ENCODE measurements at places on chromosomes 1 and 21.

DNA sequence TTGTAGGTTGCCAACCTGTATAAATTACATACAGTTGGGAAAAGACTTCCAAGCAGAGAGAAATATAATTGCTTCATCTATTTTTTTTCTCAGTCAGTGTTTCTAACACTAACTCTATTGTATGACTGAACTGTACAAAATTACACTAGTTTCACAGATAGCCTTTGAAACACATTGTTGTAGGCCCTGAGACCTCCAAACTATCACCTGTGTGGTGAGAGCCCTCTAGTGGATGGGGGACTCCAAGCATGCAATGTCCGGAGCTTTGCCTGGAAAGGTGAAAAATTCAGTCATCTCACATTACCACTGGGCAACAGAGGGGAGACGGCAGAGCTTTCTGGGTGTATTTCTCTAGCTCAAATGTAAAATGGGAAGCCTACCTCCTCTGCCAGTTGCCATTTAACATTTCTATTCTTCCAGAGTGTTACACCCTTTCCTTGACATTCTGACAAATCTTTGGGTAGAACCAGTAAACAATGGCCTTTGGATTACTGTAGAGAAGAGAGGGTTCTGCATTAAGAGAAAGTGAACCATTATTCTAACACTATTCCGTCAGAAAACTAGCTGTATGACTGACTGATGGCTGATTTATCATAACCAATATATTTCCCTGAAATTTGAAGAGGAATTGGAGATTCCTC lies 212.2 kb downstream of the LYPLAL1 start:
- DNase-seq, result no peak

GRCh38 chr1:44433209-44433608 lies 28.2 kb downstream of the RNF220 start:
- DNase-seq, result no peak

- no peak for DNase-seq
Observed at GRCh38 chr1:64743954-64744491, 852 bp upstream of the RAVER2 start.

GRCh38 chr1:97091679-97092078 lies 370.1 kb downstream of the PTBP2 start:
- no peak for DNase-seq

- peak; percentile 59 for DNase-seq
Observed at GRCh38 chr1:21439721-21440629, at the start of gene NBPF3. TSS of gene NBPF3 (plus strand) at chr1:21440137. CDS start at chr1:21445087, 4,950 bp downstream.

DNA sequence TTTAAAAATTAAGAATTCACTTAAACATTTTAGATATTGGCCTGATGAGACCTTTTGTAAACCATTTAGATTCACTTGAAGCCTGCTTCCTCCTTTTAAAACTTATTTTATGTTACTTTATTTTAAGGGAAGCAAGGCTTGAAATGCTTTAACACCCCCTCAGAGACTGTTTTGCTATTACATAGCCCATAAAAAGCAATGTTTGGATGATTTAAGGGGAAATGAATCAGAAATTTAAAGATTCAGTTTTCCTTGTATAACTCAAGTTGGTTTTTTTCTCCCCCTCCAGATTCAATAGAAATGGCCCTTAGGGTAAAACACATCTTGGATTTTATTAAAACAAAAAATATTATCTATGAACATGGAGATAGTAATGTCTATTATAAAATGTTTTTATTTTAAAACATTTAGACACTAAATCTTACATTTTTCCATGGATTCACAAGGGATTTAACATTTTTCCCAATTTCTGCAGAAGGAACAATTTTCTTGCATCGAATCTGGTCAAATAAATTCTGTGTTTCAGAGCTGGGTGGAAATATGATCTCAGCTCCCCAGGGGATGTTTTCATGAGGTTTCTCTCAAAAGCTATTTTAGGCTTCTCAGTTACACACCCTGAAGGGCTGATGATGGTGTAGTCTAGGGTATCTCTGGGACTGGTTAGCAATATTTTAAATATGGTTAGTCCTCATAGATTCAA lies 69.3 kb upstream of the WARS2 start:
- DNase-seq, result no peak

DNA sequence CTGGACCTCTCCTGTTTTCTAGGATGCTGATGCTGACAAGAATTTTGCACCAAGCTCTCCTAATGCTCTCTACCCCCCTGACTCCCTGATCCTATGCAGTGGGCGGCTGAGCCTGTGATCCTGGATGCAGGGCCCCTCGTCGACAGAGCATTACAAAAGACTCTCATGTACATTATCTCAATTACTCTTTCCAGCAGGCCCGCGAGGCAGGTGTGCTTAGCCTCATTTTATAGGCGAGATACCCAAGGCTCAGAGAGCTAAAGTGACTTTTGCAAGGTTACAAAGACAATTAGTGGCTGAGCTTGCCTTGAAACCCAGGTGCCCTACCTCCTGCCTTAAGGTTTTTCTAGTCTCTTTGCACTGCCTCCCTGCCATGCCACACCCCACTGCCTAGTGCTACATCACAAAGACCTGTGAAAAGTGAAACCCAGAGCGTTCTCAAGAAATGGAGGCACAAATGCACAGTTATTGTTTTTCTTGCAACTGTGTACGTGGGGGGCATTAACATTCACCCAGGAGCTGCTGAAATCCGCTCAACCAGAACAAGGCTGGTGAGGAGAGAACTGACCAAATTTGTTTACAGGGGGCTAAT lies 10.0 kb upstream of the C8A start:
- DNase-seq, result no peak

GRCh38 chr1:68051475-68051874 lies 1.0 kb upstream of the DIRAS3 start:
- DNase-seq, result no peak

GRCh38 chr21:35521293-35521692 lies 472.2 kb upstream of the RUNX1 start:
- DNase-seq, result no peak

GRCh38 chr1:154869351-154870114 lies 548 bp downstream of the KCNN3 start:
- no peak for DNase-seq

DNA sequence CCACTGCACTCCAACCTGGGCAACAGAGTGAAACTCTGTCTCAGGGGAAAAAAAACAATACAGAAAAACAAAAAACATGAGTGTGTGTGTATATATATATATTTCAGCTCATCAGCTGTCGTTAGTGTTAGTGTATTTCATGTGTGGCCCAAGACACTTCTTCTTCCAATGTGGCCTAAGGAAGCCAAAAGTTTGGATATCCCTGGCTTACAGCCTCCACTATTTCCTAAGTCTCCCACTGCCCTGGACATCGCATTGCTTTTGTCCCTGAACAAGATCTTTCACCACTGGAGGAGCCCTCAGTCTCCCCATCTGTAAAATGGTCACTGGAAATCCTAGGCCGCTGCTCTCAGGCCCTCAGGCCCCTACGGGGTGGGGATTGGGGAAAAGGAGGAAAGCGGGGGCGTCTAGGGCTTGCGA lies 391 bp upstream of the LDLRAP1 start:
- no peak for DNase-seq

- no peak for DNase-seq
Observed at GRCh38 chr1:46285730-46286477, 17.5 kb downstream of the LRRC41 start.

- no peak for DNase-seq
Observed at GRCh38 chr1:149997585-149998262, 12.8 kb downstream of the OTUD7B start.

GRCh38 chr1:68107771-68108170 lies 57.3 kb upstream of the DIRAS3 start:
- DNase-seq, result no peak

DNA sequence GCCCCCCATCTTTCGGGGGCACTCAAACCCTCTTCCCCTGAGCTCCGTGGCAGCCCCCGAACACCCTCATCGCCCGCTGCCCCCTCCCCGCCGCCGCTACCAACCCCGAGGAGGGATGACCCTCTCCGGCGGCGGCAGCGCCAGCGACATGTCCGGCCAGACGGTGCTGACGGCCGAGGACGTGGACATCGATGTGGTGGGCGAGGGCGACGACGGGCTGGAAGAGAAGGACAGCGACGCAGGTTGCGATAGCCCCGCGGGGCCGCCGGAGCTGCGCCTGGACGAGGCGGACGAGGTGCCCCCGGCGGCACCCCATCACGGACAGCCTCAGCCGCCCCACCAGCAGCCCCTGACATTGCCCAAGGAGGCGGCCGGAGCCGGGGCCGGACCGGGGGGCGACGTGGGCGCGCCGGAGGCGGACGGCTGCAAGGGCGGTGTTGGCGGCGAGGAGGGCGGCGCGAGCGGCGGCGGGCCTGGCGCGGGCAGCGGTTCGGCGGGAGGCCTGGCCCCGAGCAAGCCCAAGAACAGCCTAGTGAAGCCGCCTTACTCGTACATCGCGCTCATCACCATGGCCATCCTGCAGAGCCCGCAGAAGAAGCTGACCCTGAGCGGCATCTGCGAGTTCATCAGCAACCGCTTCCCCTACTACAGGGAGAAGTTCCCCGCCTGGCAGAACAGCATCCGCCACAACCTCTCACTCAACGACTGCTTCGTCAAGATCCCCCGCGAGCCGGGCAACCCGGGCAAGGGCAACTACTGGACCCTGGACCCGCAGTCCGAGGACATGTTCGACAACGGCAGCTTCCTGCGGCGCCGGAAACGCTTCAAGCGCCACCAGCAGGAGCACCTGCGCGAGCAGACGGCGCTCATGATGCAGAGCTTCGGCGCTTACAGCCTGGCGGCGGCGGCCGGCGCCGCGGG lies 837 bp downstream of the FOXD3 start:
- DNase-seq, result peak; percentile 37

- DNase-seq, result no peak
Observed at GRCh38 chr21:14737922-14738321, 191.8 kb upstream of the SAMSN1 start.

DNA sequence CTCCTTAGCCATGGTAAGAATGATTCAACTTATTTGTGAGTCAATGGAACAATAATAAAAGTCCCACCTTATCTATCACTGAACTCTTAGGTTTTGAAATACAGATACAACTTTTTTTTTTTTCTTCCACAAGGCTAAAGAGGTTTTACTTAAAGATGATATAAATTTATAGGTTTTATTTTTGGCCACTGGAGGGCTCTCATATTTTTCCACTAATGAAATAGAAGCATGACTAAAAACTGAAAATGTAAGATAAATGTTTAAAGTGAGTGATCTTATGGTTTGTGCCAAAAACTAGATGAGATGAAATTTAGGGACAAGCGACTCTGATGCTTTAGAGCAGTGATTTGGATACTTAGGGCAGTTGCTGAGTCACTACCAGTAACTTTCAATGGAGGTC lies 499.0 kb downstream of the NUF2 start:
- DNase-seq, result no peak

- DNase-seq, result no peak
Observed at GRCh38 chr1:7694600-7695496, 76.2 kb upstream of the VAMP3 start.

DNA sequence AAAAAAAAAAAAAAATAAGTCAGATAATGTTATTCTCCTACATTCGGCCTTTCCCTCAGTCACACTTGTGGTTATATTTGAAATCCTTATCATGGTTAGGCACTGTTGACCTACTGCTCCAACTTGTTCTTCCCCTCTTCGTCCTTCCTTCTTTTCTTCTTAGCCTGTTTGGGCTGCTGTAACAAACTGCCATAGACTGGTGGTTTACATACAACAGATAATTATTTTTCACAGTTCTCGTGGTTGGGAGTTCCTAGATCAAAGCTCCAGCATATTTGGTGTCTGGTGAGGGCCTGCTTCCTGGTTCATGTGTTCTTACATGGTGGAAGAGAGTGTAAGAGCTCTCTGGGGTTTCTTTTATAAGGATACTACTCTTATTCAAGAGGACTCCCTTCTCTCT lies 73.4 kb downstream of the RABGAP1L start:
- no peak for DNase-seq

- DNase-seq, result no peak
Observed at GRCh38 chr1:226157761-226158316, 28.7 kb downstream of the ACBD3 start.

DNA sequence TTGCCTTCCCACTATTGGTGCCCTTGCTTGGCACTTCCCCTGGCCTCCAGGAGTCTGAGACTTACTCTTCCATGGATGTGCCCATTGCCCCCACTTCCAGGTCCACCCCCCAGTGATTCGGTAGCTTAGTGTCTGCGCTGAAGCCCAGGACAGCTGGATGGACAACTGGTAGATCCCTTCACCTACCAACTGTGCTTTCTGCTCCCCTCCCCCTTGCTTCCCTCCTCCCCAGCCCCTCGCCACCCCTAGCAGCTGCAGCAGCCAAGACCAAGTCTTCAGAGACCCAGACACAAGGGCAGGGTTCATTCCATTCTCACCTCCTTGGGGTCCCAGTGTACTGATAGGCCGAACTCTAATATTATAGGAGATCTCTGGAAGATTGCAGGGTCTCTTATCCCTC lies 6.9 kb downstream of the LMNA start:
- DNase-seq, result no peak

GRCh38 chr1:233364026-233364425 lies 36.5 kb downstream of the MAP3K21 start:
- DNase-seq, result no peak

DNA sequence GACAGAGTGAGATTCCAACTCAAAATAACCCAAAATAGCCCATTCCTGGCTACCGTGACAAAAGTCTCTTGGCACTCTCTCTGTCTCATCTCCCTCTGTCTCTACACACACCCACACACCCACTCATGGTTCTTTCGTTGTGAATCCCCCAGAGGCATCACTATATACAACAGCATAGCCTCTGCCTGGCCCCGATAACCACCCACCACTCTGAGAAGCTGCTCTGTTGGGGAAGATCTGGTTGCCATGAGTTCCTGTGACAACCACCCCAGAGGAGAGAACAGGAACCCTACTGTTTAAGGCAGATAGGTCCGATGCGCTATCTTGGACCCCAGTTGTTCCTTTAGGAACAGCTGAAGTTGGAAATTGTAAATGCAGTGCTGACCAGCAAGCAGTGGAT lies 70.4 kb upstream of the LYST start:
- no peak for DNase-seq

DNA sequence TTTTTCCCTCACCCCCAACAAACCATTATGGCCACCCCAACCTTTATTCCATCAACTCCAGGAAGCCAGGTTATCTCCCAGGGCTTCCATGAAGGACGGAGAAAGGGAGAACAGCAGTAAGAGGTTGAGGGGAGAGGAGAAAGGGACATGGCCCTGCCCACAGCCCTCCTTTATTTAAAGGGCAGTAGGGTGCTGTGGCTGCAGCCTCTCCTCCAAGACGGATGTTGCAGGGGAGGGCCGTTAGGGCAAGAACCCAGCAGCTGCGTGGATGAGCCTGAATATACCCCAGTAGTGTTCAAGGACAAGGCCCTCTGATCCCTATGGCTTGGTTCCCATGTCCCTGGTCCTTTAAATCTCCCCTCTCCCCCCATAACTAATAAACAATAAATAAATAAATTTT lies 5.9 kb downstream of the RXFP4 start:
- no peak for DNase-seq

GRCh38 chr1:64906447-64906846 lies 59.9 kb downstream of the JAK1 start:
- no peak for DNase-seq

- no peak for DNase-seq
Observed at GRCh38 chr21:32413015-32413504, 554 bp downstream of the EVA1C start.
